ENCODE measurements at places on chromosomes 11 and 22. TPM values are rescaled to one million over a fixed set of nuclear protein-coding genes. Genes with fewer than 3 reads are reported as not detected.

GRCh38 chr22:36365020-36365411 is 22.8 kb downstream of the MYH9 start:
- H3K4me1 ChIP-seq, result peaks cover 78% of the 10 kb centered on the region
- H3K27me3 ChIP-seq, result no peaks in the 10 kb centered on the region
- peak overlapping the region; percentile 92 for H3K4me3 ChIP-seq
- peaks cover 7% of the 10 kb centered on the region for H3K36me3 ChIP-seq
- DNase-seq, result peak; percentile 75
- H3K27ac ChIP-seq, result peak overlapping the region; percentile 100

DNA sequence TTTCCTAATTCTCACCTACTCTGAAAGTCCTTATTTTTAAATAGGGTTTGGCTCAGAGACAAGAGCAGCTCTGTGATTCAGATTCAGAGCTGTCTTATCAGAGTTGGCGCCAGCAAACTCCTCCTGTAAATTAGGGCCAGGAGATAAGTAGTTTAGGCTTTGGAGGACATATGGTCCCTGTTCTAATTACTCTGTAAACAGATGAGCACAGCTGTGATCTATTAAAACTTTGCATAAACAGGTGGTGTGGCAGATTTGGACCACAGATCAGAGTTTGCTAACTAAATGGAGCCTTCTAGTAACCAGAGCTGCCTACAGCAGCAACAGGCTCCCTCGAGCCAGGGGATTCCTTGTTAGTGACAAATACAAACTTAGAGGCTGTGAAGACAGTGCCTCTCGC is 27.9 kb downstream of the YPEL1 start:
- DNase-seq, result no peak
- no peaks in the 10 kb centered on the region for H3K27me3 ChIP-seq
- H3K36me3 ChIP-seq, result peaks cover 3% of the 10 kb centered on the region
- no peaks in the 10 kb centered on the region for H3K4me1 ChIP-seq
- no peak overlapping the region for H3K4me3 ChIP-seq

DNA sequence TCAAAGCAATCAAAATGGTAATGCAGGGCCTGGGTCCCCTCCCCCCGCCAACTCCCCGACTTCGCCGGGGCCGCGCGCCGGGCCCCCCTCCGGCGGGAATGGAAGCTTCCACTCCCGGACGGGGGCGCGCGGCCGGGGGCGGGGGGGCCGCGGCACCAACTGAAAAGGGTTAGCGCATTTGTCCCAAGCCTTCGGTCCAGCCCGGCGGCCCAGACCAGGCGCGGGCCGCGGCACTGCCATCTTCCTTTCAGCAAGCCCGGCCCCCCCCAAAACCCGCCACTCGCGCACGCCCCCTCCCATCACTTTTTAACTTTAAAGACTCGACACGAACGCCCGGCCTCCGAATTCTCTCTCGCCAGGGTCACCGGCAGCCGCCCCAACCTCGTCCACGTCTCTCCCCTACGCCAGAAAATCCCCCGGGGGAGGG is 2.8 kb downstream of the PHF21B start:
- peaks cover 13% of the 10 kb centered on the region for H3K4me1 ChIP-seq
- H3K27ac ChIP-seq, result no peak overlapping the region
- H3K27me3 ChIP-seq, result peaks cover 67% of the 10 kb centered on the region
- no peak for DNase-seq
- H3K36me3 ChIP-seq, result peaks cover 8% of the 10 kb centered on the region
- peak overlapping the region; percentile 36 for H3K4me3 ChIP-seq

DNA sequence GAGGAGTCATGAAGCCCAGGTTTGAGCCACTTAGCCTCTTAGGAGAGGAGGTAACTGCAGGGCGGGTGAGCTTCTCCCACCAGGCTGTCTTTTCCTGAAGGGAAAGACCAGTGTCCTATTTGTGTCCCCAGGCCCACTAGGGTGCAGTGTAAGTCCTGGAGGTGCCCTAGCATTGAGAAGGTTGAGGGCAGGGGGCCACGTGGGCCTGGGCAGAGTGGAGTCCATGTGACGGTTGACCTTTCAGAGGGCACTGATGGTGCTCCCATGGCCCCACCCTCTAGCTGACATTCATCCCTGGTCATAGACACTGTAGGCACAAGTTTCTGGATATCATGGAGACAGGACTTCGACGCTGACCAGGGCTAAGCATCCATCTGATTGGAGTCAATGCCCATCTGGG is 44.1 kb upstream of the TP53I11 start:
- no peak for DNase-seq
- peaks cover 4% of the 10 kb centered on the region for H3K36me3 ChIP-seq
- peaks cover 7% of the 10 kb centered on the region for H3K4me1 ChIP-seq

- H3K4me3 ChIP-seq, result no peak overlapping the region
- peaks cover 2% of the 10 kb centered on the region for H3K36me3 ChIP-seq
These were observed 11.9 kb downstream of the FCHSD2 start for GRCh38 chr11:73130181-73130580.

DNA sequence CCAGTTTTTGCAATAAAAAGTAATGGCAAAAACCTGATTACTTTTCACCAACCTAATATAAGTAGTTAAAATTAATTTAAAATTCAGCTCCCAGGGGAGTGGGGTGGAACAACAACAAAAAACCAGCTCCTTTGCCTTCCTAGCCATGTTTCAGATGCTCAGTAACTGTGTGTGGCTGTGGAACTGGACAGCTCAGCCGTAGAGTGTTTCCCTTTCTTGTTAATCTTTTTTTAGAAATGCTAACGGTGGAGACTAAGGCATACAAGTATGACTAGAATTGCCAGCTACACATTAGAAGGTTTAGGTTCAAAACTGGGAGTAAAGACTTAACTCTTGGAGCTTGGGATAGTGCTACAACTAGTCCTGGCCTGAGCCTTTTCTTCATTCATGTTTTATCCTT is 45.0 kb downstream of the PPP6R3 start:
- no peak overlapping the region for H3K27ac ChIP-seq
- peaks cover 61% of the 10 kb centered on the region for H3K4me1 ChIP-seq

DNA sequence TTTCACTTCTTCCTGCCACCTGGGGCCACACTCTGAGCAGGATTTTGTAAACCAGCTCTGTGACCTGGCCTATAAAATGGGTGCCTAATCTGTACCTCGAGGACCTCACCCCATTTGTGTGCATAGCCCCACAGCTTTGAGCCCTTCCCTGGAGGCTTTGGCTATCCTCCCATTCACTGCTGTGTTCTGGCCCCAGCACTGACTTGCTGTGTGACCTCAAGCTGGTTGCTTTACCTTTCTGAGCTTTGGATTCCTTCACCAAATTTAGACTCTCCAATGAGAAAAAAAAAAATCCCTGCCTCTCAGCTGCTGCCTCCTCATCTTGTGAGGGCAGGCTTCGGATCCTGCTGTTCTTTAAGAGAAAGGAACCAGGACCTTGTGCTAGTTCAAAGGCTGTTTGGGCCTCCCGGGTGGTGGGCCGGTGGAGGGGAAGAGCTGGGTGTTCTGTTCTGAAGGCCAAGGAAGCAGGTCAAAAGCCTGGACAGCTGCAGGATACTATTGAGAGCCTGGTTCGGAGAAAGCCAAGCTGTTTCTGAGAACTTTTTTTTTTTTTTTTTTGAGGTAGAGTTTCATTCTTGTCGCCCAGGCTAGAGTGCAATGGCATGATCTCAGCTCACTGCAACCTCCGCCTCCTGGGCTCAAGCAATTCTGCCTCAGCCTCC is 1.1 kb upstream of the PYGM start:
- H3K27me3 ChIP-seq, result no peaks in the 10 kb centered on the region
- H3K36me3 ChIP-seq, result peaks cover 14% of the 10 kb centered on the region
- no peak for DNase-seq
- peak overlapping the region; percentile 95 for H3K27ac ChIP-seq
- H3K4me3 ChIP-seq, result peak overlapping the region; percentile 81

DNA sequence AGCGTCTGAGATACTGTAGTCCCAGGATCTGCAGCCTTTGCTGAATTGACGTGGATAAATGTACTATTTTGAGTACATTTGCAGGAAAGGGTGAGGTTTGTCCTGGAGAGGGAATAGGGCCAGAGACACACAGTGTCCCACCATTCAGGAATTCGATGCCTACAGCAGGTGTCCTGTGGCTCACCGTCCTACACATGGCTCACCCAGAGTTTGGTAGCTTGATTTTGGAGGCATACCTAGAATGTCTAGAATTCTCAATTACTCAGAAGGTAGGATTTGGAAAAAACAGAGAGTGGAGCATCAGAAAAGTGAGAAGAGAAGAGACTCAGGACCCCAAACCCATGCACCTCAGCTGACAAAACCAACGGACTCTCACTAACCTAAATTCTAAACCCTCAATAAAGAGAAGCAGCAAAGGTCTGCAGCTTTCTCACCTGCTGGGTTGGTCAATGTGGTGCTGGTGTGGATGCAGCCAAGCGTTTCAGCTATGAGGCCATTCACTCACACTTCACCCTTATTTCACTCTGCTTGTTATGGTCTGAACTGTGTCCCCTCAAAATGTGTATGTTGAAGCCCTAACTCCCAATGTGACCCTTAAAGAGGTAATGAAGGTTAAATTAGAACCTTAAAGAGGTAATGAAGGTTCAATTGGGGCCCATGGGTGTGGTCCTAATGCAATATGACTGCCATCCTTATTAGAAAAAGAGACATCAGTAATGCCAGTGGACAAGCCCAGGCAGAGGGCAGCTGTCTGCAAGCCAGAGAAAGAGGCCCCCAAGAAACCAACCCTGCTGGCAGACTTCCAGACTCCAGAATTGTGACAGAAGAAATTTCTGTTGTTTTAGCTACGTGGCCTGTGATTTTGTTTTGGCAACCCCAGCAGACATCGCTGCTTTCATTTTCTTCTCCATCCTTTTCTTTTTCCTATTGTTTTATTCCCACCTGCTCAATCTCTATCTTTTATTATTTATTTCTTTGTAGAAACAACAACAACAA is 187.8 kb downstream of the SNX19 start:
- no peak overlapping the region for H3K27ac ChIP-seq

- H3K27ac ChIP-seq, result peak within 1 kb of the TSS; percentile 89
- H3K36me3 ChIP-seq, result peaks cover 2% of the 10 kb centered on the region
- H3K4me3 ChIP-seq, result peak within 1 kb of the TSS; percentile 88
- H3K4me1 ChIP-seq, result peaks cover 9% of the 10 kb centered on the region
- H3K27me3 ChIP-seq, result no peaks in the 10 kb centered on the region
These were observed at the start of gene ZNF70 for GRCh38 chr22:23750714-23751440. TSS of gene ZNF70 (minus strand) at chr22:23751112. CDS start at chr22:23745140, 5,972 bp downstream.

DNA sequence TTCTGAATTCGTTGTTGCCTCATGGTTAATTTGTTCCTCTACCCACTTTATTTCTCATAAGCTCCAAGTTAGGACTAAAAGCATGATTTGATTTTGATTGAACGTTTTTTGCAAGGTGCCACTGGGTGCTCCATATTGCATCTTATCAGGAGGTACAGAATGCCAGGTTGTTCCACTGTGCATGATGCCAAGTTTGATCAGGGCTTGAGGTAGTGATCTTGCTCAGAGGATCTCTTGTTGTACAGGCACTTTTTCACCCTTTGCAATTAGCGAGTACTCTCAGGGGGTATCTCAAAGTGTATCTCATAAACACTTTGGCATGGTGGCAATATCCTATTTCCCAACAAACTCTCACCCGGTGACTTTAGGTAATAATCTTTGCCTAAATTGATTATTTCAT is 4.0 kb downstream of the GRAP2 start:
- no peak overlapping the region for H3K27ac ChIP-seq
- peaks cover 47% of the 10 kb centered on the region for H3K4me1 ChIP-seq
- no peak for DNase-seq

DNA sequence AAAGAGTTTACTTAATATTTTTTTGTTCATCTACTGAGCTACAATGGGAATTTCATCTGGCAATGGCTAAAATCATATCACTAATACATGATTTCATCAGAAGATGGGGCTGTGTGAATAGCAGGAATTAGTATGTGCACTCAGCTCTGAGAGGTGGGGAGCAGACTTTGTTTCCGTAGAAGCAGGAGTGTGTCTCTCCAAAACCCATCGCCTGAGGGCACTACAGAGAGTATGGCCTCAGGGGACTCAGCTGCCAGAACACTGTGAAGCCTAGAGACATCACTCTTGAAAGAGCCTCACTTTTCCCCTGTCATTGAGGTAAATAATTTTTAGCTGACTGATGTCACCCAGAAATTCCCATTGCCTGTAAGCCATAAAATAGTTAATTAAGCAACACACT is 261.4 kb upstream of the ISX start:
- H3K27ac ChIP-seq, result no peak overlapping the region
- H3K4me1 ChIP-seq, result no peaks in the 10 kb centered on the region
- H3K4me3 ChIP-seq, result no peak overlapping the region
- DNase-seq, result no peak
- H3K36me3 ChIP-seq, result peaks cover 2% of the 10 kb centered on the region

DNA sequence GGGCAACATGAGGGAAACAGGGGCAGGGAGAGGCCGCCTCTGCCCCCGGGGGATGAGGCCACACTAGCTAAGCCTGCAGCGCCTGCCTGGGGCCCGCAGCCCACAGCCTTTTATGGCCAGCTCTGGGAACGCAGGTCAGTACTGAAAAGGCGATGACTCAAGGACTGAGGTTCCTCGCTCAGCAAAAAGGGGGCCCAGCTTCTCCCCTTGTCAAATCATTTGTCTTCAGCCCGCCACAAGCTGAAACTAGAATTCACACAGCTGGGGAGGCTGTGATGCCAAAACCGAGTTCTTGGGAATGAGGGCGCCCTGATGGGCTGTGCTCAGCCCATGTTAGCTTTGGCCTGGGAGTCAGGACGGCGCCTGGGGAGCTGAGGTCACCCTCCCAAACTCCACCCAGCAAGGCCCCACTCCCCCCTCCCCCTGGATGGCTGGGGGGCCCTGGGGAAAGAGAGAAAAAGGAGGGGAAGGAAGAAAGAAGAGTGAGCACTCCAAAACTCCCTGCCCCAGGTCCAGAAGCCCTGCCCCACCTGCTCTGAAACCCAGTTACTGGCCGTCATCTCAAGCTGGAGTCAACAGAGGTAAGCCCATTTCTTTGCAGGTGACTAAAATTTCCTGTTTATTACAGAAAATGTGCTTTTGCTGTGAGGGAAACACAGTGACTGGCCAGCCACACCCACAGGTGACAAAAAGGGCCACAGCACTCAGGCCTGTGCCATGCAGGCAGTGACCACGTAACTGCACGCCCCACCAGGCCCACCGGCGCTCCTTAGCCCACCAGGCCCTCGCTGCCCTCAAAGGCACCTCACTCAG is 13.7 kb downstream of the EHD1 start:
- DNase-seq, result no peak
- peak overlapping the region; percentile 84 for H3K4me3 ChIP-seq
- H3K4me1 ChIP-seq, result peaks cover 66% of the 10 kb centered on the region

DNA sequence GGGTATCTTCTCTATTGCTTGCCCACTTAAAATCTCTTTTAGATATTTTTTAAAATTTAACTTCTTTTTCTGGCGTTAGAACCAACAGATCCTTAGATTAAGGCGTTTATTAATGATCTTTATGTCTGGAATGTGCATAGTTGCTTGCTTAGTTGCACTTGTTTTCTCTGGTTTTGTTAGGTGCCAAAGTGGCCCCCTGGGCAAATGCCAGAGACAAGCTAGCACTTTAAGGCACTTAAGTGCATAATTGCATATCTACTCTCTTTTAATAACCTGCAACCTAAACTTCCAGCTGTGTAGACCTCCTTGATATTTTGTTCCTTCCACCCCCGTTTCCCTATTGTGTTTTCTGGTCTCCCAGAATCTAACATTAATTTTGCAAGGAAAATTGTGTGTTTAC is 3.3 kb downstream of the RBM4 start:
- H3K27ac ChIP-seq, result peak overlapping the region; percentile 98
- no peak for DNase-seq
- peaks cover 83% of the 10 kb centered on the region for H3K4me1 ChIP-seq
- H3K4me3 ChIP-seq, result peak overlapping the region; percentile 89
- no peaks in the 10 kb centered on the region for H3K27me3 ChIP-seq

LIF gene
- 1.8 TPM for total RNA-seq

CCDC116 gene
- total RNA-seq, result 0.13 TPM

KCNC1 gene
- not detected for total RNA-seq

ZP1 gene
- not detected for total RNA-seq

GDPD4 gene
- not detected for total RNA-seq

HPX gene
- 0.47 TPM for total RNA-seq

DGAT2 gene
- total RNA-seq, result 0.55 TPM

LINC01488 gene
- not detected for total RNA-seq
